Erythroblast (primary cell): ENCODE measurements at places on chromosomes 13 and 19.

GRCh38 chr13:110503037-110503901 is 58.3 kb downstream of the RAB20 start:
- no peak for DNase-seq

DNA sequence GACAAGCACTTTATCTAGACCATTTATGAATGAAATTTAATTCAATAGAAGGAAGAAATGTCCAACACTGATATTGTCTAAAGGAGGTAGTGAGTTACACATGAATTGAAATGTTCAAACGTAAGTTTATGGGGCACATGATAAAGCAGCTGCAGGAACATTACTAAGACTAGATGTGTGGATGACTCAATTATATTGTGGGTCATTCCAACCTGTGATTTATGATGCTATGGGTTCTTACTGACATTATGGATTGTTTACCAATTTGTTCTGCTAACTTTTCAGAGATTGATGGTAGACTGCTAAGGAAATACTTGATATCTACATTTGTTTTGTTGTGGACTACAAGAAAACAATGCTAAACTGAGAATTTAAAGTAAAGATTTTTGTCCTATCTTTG is 56.1 kb upstream of the ATXN8OS start:
- no peak for DNase-seq

GRCh38 chr13:76461999-76462398 is 424.2 kb downstream of the KCTD12 start:
- no peak for DNase-seq

GRCh38 chr13:49245101-49245500 is 2.6 kb upstream of the CDADC1 start:
- no peak for DNase-seq

DNA sequence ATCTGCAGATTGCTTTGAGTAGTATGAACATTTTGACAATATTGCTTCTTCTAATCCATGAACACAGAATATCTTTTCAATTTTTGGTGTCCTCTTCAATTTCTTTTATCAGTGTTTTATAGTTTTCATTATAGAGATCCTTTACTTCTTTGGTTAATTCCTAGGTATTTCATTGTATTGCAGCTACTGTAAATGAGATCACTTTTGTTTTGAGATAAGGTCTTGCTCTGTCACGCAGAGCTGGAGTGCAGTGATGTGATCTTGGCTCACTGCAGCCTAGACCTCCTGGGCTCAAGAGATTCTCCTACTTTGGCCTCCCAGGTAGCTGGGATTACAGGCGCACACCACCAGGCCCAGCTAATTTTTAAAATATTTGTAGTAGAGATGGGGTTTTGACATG is 9.8 kb downstream of the CYP2A7 start:
- peak; percentile 62 for DNase-seq
